ENCODE measurements at places on chromosomes 7 and 10.

DNA sequence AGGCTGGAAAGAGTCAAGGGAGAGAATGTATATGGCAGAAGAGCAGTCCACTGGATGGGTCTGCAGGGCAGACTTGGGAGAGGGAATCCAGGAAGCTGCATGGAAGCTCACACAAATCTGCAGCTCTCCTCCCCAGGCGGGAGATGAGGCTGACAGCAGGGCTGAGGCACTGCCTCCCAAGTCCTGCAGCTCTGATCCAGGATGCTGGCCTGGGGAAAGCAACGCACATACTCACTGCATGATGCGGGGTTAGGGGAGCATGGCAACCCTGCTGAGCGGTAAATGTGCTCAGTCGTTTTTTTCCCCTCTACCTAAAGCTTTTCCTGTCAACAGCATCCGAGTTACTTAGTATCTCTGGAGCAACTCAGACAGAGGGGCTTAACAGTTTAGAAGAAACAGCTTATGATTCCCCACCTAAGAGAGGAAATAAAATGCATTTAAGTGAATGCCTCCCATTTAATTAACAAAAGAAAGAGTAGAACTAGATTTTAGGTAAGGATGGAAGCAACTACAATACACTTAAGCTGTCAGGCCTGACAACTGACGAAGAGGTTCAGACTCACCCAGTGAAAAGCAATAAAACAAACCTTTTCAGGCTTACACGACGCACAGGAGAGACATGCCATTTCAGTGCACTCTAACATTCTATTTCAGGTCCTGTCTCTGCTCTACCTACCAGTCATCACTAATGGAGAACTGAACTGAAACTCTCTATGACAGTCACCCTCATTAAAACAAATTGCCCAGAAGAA, 37.0 kb downstream of the CHCHD3 start:
- DNase-seq: no peak

DNA sequence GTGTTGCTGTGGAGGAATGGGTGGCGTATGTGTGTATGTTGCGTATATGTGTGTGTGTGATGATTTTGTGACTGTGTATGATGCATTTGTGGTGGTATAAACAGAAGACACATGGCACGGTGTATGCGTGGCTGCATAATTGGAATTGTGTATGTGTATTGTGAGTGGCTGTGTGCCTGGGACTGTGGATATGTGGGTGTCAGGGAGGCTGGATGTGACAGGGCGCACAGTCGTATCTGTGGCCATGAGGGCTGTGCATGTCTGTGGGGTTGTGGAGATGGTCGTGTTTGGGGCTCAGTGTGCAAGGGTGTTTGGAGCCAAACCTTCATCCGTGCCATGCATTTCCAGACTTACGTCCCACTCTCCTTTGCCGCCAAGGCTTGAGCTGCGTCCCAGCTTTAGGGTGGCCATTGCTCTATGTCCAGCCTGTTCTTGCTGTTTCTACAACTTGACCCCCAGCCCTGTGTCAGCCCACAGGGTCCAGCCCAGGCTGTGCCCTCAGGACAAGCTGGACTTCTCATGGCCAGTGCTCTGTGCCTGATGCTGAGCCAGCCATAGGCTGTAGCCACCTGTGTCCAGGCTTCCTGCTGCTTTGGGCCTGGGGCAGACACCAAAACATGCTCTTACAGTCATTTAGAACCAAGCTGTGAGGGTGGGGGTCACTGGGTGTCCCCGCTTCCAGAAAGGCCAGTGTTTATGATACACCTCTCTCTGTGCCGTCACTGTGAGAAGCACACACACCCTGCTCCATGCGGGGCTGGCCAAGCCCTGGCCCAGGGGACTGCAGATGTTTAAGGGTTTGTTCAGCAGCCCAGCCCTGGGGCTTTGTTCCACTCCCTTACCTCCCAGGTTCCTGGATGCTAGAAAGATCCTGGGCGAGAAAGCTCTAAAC, 127.6 kb downstream of the NEURL1 start:
- DNase-seq: no peak

DNA sequence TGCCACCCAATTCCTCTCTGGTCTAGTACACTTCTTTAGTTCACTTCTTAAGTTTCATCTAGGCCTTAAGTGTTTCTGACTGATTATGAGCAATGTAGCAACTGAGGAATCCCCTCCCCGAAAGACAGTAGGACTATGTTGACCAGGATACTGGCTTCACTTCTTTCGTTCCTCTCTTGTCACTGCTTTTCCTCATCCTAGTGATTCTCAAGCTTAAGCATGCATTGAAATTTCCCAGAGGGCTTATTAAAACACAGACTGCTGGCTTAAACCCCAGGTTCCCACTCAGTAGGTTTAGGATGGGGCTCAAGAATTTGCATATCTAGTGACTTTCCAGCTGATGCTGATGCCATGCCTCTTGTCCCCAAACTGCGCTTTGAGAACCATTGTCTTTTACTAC, 164.6 kb upstream of the WNT16 start:
- no peak for DNase-seq

DNA sequence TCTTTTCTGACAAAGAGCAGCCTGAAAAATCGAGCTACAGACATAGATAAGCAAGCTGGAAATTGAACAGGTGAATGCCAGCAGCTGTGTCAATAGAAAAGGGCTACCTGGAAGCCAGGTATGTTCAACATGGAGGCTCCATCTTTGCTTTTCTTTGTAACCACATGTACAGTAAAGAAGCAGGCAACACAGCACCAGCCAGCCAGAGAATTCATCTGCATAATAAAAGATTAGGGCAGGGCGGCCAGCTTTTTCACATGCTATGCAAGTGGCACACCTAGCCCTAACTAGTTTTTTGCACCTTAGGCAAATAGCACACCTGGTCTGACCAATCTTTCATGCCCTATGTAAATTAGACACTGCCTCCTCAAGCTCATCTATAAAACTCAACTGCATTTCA, 25.7 kb downstream of the COG5 start:
- peak; percentile 94 for DNase-seq

DNA sequence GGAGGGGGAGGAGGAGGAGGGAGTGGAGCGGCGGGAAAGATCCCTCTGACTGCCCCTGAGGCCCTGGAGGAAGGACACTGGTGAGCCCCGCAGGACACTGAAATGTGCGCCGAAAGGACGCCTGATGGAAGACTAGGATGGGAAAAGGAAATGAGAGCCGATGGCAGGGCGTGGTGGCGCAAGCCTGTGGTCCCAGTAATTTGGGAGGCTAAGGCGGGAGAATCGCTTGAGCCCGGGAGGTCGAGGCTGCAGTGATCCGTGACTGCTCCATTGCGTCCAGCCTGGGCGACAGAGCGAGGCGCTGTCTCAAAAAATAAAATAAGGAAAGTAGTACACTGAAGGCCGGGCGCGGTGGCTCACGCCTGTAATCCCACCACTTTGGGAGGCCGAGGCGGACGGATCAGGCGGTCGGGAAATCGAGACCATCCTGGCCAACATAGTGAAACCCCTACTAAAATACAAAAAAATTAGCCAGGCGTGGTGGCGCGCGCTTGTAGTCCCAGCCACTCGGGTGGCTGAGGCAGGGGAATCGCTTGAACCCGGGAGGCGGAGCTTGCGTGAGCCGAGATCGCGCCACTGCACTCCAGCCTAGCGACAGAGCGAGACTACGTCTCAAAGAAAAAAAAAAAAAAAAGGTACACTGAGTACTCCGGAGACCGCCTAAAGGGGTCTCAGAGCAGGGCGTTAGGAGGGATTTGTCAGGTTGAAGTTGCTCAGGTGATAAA, 561 bp upstream of the HNRNPF start:
- DNase-seq: peak; percentile 17

DNA sequence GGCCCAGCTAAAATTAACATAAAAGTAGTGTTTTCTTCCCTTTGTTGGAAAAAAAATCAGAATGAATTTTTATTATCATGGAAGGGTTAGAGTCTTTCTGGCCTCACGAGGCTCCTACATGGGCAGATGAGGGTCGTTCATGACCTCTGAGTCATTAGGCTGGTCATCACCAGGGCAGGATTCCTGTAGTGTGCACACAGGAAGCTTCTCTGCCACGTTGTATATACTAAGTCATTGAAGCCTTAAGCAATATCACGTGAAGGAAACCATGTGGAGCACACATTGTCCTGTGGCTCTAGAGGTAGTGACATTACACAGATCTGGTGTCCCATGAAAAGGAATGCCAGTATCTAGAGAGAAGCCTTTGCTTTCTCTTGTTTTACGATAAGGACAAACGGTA, 84.7 kb upstream of the C1QL3 start:
- DNase-seq: no peak

DNA sequence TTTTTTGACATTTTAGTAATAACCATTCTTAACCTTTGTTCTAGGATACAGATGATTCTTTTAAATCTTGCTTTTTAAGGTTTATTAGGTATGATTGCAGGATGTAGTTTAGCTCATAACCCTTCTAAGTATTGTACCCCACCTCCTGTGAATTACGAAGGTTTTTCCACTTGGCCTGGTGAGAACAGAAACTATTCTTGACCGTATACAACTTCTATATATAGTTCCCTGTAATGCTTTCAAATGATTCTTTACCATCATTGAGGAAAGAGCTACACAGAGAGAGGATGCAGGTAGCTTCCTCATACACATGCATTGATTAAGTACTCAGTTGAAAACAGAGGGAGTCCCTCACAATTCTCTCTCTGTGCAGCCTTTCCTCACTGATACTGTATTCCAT, 86.3 kb downstream of the PALS2 start:
- DNase-seq: no peak

- DNase-seq: no peak
These were observed 65.3 kb downstream of the GFRA1 start for GRCh38 chr10:116207690-116208089.

All from NCI-H2081 (cell line).